ENCODE measurements at places on chromosomes 1 and 21. TPM values are rescaled to one million over a fixed set of nuclear protein-coding genes. Genes with fewer than 3 reads are reported as not detected.
A peak's percentile ranks its signal among the peaks of the same experiment; 100 is the strongest.

DNA sequence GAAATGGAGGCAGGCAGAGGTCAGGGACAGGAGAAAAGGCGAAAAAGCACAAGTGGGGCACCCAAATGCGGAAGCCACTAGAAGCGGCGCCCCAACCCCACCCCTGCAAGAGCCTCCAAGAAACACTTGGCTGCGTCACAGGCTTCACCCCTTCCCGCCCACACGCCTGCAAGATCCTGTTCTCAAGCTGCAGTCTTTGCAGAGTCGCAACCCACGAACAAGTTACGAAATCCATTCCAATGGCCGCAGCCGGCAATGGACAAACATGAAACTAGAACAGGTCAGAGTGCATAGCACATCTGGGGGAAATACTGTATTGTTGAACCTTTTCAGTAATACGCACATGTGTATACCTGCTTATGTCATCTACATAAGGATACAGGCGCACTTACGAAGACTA is 103.6 kb downstream of the PSMG1 start:
- DNase-seq: peak; percentile 85

- DNase-seq: peak; percentile 46
Measured at GRCh38 chr1:3814065-3814464, 17.8 kb upstream of the LRRC47 start.

DNA sequence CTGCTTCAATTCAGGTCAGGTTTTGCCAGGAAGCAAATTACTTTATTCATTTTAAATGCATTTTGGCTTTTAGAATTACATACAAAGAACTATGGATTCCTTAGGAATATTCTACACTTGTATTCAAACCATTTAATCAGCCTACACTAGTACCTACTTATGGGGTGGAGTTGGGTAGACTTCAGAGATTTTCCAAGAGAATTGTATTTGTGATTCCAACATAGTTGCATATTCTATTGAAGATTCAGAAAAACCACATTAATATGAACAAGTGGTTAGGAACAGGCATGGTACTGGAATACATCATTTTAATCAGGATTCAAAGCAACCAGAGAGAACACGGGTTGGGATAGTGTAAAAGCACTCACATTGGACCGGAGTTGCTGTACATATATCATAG is 33.4 kb downstream of the LUZP1 start:
- DNase-seq: no peak

The PIK3C2B gene
- total RNA-seq: 17.1 TPM

- no peak for DNase-seq
Measured at GRCh38 chr1:24379733-24380315, 33.8 kb downstream of the STPG1 start.

- no peak for DNase-seq
Measured at GRCh38 chr1:100036718-100037655, 67.2 kb downstream of the SLC35A3 start.

The MAP10 gene
- total RNA-seq: 2.9 TPM

The SERTAD4 gene
- 4.3 TPM for total RNA-seq

The VSIG8 gene
- total RNA-seq: not detected

The DCST2 gene
- total RNA-seq: 0.36 TPM

DNA sequence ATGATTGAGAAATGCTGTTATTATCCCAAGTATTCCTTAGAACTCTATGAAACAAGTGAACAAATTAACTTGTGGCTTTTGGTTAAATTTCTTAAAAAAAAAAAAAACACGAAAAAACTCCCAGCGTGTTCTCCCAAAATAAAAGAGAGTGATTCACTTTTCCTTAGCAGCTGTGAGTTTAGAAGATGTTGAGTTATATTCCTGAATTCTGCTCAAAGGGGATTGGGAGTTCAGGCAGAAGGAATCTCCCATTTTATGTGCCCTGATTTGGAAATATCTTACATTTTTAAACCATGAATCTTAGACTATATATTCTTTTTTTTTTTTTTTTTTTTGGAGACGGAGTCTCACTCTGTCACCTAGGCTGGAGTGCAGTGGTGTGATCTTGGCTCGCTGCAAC is 34.3 kb downstream of the SMG7 start:
- no peak for DNase-seq

The TBX15 gene
- total RNA-seq: not detected
